ENCODE measurements at places on chromosomes 2 and 18.

DNA sequence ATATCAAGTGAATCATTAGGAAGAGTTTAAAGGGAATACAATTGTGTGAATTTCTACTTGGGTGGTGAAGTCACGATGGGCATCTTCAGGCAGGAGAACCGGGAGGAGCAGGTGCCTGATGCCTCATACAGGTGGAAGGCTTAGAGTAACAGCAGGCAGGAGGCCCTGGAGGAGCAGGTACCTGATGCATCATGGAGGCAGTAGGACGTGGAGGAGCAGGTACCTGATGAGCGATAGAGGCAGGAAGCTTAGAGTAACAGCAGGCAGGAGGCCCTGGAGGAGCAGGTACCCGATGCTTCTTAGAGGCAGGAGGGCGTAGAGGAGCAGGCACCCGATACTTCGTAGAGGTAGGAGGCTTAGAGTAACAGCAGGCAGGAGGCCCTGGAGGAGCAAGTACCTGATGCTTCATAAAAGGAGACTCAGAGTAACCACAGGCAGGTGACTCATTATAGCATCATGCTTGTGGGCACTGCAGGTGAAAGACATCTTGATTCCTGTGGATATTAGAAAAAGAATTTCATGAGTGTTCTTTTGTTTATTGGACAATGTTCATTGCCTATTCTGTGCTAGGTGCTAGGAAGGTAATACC is 133.9 kb downstream of the ATP9B start:
- no peak for DNase-seq

- no peak for DNase-seq
Observed at GRCh38 chr2:10521356-10522169, 73.4 kb upstream of the ODC1 start.

GRCh38 chr2:241390301-241391206 is 34.5 kb downstream of the FARP2 start:
- DNase-seq: no peak

- DNase-seq: no peak
Observed at GRCh38 chr2:219881851-219882250, 254.4 kb downstream of the SLC4A3 start.

DNA sequence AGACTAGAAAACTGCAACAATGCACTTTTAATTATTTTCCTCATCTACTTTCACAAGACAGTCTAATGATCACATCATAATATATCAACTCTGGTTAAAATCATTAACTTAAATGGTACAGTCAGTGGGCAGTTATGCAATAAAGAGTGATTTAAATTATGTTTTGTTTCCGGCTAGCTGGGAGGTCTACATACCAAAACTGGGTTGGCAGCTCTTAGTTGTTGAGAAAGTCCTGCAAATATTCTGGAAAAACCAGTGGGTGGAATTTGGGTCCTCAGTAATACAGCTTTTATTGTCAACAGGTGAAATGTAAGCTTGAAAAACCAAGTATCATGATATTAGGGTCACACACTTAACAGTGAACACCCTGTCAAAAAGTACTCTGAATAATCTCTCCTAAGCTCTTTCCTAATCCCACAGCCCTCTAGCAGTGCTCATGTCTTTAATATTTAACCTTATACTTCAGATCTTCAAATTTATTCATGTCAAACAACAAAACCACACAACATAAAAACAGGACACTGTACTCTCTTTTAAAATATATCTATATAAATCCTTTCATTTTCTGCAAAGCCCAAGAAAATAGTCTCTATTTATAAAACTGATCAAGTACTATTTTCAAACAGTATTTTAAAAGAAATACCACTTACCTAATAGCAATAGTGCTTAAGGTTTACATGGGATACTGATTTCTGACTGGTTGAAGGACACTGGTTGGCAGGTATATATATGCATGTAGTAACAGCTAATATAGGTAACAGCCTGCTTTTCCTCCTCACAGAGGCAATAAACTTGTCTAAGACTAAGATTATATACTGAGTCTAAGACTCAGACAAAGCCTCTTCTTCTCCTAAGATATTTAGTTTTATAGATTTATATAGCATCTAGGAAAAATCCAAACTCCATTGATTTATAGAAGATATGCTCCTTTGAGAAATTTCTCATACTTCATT is 103.8 kb downstream of the GAREM1 start:
- no peak for DNase-seq

Measured in SHP77 treated with DMSO at 0.1 percent for 48 hours (cell line).